BJ (cell line): ENCODE measurements at places on chromosomes 13 and 19. TPM values are rescaled to one million over a fixed set of nuclear protein-coding genes. Genes with fewer than 3 reads are reported as not detected.

GRCh38 chr19:40560092-40560507 lies 16.6 kb upstream of the SHKBP1 start:
- no peak for DNase-seq

GRCh38 chr13:109610517-109610916 lies 175.9 kb downstream of the IRS2 start:
- no peak for DNase-seq

- no peak for DNase-seq
These were observed 273.8 kb downstream of the LIG4 start for GRCh38 chr13:107941345-107942029.

DNA sequence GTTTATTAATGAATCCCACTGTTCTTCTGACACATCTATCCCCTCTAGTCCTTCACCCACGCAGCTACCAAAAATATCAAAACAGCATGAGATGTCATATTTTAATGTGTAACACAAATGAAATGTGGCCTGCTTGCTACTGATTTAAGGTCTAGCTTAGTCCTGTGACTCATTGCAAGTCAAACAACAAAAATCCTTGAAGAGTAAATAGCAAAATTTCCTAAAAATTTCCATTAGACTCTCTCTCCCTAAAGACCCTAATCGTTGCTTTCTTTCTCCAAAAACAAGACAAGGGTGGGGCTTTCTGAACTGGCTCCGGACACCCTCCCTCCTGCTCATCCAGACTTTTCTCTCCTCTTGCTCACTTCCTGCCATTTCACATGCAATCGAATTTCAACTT lies 99.9 kb upstream of the IPO5 start:
- no peak for DNase-seq

- no peak for DNase-seq
These were observed 35.0 kb upstream of the ZNF766 start for GRCh38 chr19:52234406-52234805.

DNA sequence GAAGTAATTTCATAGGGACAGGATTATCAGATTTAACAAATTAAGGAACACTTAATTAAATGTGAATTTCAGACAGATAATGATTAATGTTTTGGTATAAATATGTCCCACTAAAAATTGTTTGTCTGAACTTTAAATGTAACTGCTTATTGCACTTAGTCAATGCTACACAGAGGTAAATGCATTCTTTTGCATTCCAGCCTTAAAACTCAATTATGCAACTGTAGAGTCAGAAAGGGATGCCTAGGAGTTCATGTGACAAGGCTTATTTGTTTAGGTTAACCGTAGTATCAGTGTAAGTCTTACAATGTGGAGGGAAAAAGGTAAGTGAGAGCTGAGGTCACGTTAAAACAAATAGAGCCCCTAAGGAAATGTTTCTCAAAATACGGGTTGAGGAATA lies 347.2 kb upstream of the ARGLU1 start:
- DNase-seq: no peak

DNA sequence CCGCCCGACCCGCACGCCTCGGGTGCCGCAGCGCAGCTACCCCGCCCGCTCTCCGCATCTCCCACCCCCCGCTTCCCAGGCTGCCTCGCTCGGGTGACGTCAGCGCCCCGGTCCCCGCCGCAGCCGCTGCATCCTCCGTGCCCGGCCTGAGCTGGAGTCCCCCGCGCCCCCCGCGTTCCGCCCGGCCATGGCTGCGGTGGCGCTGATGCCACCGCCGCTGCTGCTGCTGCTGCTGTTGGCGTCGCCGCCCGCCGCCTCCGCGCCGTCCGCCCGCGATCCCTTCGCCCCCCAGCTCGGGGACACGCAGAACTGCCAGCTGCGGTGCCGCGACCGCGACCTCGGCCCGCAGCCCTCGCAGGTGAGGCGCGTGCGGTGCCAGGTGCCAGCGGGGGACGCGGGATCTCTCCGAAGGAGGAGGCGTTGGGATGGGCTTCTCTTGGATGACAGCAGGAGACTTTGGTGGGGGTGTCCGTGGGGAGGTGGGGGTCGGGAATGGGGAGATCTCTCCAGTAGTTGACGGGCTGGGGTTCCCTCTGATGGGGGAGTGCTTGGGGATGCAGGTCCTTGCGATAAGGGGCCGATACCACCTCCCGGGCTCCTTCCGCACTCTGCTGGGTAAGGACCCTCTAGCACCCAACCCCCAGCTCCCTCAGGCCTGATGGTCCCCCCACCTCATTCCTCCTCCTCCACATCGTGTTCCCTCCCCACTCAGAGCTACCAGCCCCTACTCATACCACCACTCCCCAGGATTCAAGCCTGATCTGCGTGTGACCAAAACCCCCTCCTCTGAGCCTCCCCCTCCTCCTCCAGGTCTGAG lies at the start of gene TMEM59L:
TSS of gene TMEM59L (plus strand) at position 99 of the 817 bp plus-strand sequence. CDS start at position 188, 89 bp downstream.
- DNase-seq: no peak

- no peak for DNase-seq
These were observed 267.9 kb upstream of the TSHZ3 start for GRCh38 chr19:31617010-31617585.

- no peak for DNase-seq
These were observed 13.7 kb downstream of the ZBTB7A start for GRCh38 chr19:4052993-4053422.

DNA sequence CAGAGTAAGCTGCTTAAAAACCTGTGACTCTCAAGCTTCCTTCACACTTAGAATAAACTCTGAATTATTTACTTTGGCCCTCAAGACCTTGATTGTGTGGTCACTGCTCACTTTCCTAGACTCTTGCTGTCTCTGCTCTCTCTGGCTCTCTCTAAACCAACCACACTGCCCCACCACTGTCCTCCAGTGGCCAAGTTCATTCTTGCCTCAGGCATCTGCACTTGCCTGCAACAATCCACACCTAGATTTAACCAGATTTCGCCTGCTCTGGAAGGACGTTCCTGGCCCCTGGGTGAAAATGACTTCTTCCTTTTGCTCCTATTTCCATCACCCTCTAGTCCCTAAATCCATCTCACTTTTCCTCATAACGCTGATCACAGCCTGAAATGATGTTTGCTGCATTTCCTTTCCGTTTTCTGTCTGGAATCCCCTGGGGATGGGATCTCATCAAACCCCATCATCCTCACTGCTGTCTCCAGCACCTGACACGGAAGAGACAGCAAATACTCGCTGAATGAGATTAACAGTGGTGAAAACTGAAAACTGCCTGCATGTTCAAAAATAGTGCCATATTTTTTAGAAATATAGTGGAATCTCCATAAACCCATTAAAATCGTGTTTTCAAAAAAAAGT lies 232.6 kb downstream of the UQCRFS1 start:
- no peak for DNase-seq

- no peak for DNase-seq
These were observed 50.3 kb upstream of the SIN3B start for GRCh38 chr19:16778796-16779411.

GRCh38 chr13:109384491-109385241 lies 401.7 kb downstream of the IRS2 start:
- peak; percentile 91 for DNase-seq

DNA sequence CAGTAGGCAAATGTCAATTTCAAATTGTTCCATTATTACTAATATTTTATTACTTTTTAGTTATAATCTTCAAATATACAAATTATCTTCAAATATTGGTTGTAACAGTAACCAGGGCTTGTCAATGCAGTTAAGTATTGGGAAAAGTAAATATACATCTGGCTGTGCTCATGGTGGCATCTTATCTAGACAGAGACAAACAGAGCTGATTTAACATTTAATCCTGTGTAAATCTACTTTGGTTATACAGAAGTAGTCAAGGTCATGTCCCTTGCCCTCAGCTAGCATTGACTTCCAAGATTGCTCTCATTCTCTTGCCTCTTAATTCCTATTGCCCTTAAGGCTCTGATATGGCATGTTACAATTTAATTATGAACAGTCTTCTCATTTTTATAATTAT lies 98.4 kb upstream of the KLHL1 start:
- no peak for DNase-seq

DNA sequence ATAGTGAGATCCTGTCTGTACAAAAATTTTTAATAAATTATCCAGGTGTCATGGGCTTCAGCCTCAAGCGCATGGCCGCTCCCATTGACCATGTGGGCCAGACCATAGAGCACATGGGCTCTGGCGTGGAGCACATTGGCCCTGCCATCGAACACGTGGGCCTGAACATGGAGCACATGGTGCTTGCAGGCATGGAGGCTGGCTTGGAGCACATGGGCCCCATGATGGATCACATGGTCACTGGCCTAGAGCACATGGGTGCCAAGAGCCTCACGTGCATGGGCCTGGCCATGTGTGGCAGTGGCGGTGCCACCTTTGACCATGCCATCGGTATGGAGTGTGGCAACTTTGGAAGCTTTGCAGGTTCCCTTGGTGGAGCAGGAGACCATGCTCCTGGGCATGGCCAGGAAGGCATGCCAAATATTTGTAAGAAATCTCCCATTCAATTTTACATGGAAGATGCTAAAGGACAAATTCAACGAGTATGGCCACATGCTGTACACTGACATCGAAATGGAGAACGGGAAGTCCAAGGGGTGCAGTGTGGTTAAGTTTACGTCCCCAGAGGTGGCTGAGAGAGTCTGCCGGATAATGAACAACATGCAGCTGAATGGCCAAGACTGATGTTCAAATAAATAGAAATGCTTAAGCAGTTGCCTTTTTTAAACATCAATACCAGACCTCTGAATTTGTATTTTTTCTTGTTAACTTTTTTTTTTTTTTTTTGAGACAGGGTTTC lies 21.3 kb upstream of the SLC1A5 start:
- no peak for DNase-seq

GRCh38 chr13:113410472-113411201 lies 42.7 kb downstream of the ADPRHL1 start:
- no peak for DNase-seq

GRCh38 chr13:50222569-50223332 lies 207.5 kb downstream of the KCNRG start:
- peak; percentile 91 for DNase-seq

- no peak for DNase-seq
These were observed 794.8 kb upstream of the MIR17HG start for GRCh38 chr13:90552702-90553101.

DNA sequence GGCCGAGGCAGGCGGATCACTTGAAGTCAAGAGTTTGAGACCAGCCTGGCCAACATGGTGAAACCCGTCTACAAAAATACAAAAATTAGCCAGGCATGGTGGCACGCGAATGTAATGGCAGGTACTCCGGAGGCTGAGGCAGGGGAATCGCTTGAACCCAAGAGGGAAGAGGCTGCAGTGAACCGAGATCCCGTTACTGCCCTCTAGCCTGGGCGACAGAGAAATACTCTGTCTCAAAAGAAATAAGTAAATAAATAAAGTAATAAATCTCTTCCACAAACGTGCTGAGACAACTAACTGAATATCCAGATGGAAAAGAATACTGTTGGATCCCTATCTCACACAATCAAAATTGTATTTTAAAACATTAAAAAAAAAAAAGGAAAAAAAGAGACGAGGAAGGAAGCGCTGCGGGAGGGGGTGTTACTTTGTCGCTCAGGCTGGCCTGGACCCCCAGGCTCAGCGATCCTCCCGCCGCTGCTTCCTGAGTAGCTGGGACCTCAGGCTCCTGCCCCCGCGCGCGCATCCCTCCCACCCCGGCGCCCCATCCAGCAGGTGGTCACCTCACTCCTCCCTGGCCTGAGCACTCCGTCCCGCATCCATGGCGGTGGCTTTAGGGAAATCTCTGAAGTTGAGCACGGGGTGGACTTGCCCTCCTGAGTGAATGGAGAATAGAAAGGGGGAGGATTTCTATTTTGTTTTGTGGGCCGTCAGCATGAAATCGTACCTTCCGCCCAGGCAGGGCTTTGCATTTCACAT lies 628 bp upstream of the ZNF813 start:
- DNase-seq: no peak

- no peak for DNase-seq
These were observed 6.2 kb downstream of the ZNF763 start for GRCh38 chr19:11971041-11971440.

GRCh38 chr19:47745010-47745901 lies at the start of gene NOP53:
TSS of gene NOP53 (plus strand) at chr19:47745546. CDS start at chr19:47745560, 14 bp downstream.
- peak; percentile 85 for DNase-seq

- DNase-seq: no peak
These were observed 487.9 kb downstream of the DCT start for GRCh38 chr13:93991569-93991968.

- no peak for DNase-seq
These were observed 4.2 kb downstream of the VMAC start for GRCh38 chr19:5908773-5909442.

GRCh38 chr13:48431987-48432615 lies 19.2 kb upstream of the LPAR6 start:
- peak; percentile 39 for DNase-seq

DNA sequence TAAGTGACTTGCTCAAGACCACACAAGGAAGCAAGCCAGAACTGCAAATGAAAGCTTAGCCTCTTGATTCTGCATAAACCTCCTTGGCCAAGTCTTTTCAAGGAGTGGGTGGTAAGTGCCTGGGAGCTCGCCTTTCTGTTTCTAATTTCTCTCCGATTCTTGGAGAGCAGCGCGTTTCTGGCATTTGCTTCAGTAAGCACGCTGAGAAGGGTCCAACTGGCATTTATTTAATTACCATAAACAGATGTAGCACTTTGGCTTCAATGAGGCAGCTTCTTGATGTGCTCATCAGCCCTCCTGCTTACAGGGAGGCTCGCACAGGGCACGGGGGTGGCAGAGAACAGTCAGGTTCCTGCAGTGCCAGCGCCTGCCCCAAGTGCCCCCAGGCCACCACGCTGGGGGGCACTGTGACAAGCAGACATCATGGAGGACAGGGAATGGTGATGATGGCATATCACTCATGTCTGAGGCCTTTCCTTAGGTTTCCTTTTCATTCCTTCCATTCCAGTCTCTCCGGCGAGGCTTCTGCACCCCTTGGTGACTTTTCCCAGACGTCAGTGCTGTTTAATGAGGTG lies 13.3 kb downstream of the SIAH3 start:
- DNase-seq: no peak

The PCDH17 gene
- 0.01 TPM in 1 of 2 replicates, not detected in the other for polyA plus RNA-seq

The SLC10A2 gene
- polyA plus RNA-seq: not detected in 2 replicates

The SIAH3 gene
- polyA plus RNA-seq: not detected in 2 replicates

The ATP8A2 gene
- polyA plus RNA-seq: 0.02 and 0.05 TPM in 2 replicates

The ADAMTSL5 gene
- polyA plus RNA-seq: 15.0 and 21.5 TPM in 2 replicates

The LMTK3 gene
- polyA plus RNA-seq: 0.04 TPM in 1 of 2 replicates, not detected in the other

The LILRA1 gene
- not detected in 2 replicates for polyA plus RNA-seq

The GARIN5A gene
- 0.26 and 0.56 TPM in 2 replicates for polyA plus RNA-seq

The ZNF560 gene
- 0.38 and 0.96 TPM in 2 replicates for polyA plus RNA-seq
